Central memory CD8-positive, alpha-beta T cell (primary cell): ENCODE measurements at places on chromosomes 7 and 10.

GRCh38 chr10:80526742-80527141 is 11.0 kb upstream of the SH2D4B start:
- no peak overlapping the region for H3K27ac ChIP-seq
- H3K36me3 ChIP-seq: peaks cover 9% of the 10 kb centered on the region
- peaks cover 61% of the 10 kb centered on the region for H3K4me1 ChIP-seq
- no peak for DNase-seq
- H3K4me3 ChIP-seq: no peak overlapping the region

DNA sequence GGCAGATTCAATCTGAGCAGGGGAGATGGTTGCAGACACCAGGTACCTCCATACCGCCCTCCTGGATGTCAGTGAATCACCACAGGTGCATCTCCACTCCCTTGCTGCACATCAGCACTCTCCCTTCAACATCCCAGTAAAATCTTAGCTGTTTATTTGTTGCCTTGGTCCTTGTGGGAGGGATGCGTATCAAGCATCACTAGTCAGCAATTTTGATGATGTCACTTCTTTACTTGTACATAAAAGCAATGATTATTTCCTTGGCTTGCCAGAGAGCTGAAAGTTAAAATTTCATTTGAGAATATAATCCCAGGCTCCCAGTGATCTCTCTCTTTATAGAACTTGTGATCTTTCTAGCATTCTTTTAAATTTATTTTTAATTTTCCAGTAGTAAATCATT is 49.5 kb downstream of the TMEM168 start:
- no peak overlapping the region for H3K4me3 ChIP-seq
- no peak overlapping the region for H3K27ac ChIP-seq
- no peaks in the 10 kb centered on the region for H3K36me3 ChIP-seq
- H3K4me1 ChIP-seq: no peaks in the 10 kb centered on the region
- DNase-seq: no peak

- no peak overlapping the region for H3K27ac ChIP-seq
- no peak for DNase-seq
- H3K36me3 ChIP-seq: peaks cover 2% of the 10 kb centered on the region
- H3K4me3 ChIP-seq: no peak overlapping the region
- H3K27me3 ChIP-seq: no peaks in the 10 kb centered on the region
These were observed 154.4 kb downstream of the JAZF1 start for GRCh38 chr7:28026237-28026636.

- no peak for DNase-seq
- H3K27ac ChIP-seq: no peak overlapping the region
- H3K4me3 ChIP-seq: no peak overlapping the region
- no peaks in the 10 kb centered on the region for H3K27me3 ChIP-seq
- H3K4me1 ChIP-seq: peaks cover 87% of the 10 kb centered on the region
These were observed 218.8 kb upstream of the FRMD4A start for GRCh38 chr10:14549496-14549895.

DNA sequence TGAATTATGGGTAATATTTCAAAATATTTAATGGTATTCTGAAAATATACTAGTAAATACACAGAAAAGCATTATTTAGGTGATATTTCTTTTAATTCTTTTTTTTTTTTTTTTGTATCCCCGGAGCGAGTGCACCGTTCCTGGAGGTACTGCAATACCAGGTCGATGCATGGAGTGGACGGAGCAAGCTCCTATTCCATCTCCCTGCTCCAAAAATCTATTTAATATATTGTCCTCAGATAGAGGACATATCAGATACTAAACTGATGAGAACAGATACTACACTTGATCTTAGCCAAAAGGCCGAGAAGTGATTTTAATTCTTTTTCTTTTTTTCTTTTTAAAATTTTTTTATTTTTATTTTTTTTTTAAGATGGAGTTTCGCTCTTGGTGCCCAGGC is 10.8 kb downstream of the BTRC start:
- DNase-seq: no peak
- H3K27me3 ChIP-seq: no peaks in the 10 kb centered on the region
- H3K36me3 ChIP-seq: peaks cover 20% of the 10 kb centered on the region
- H3K4me3 ChIP-seq: no peak overlapping the region
- H3K27ac ChIP-seq: no peak overlapping the region

DNA sequence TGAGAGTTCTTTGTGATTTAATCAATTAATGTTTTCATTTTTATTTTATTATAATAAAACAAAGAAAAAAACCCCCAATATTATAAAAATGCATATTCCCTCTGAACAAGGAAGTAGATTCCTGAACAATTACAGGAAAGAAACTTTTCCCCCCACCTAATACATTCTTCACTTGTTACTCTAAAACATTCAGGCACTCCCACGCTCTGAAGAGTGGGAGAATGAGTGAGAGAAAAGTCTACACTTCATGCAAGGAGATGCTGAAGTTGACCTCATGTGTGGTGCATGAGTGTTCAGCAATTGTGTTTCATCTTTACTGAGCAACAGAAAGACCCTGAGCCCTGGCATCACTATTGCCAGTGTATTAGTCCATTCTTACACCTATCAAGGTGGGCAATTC is 244.2 kb upstream of the IGFBP3 start:
- peaks cover 2% of the 10 kb centered on the region for H3K36me3 ChIP-seq
- no peak overlapping the region for H3K27ac ChIP-seq
- H3K4me3 ChIP-seq: no peak overlapping the region
- H3K27me3 ChIP-seq: no peaks in the 10 kb centered on the region
- no peaks in the 10 kb centered on the region for H3K4me1 ChIP-seq

- H3K27ac ChIP-seq: peak overlapping the region; percentile 50
- no peak for DNase-seq
These were observed 21.5 kb upstream of the IKZF1 start for GRCh38 chr7:50282813-50283605.

- no peaks in the 10 kb centered on the region for H3K27me3 ChIP-seq
- H3K4me3 ChIP-seq: no peak overlapping the region
- DNase-seq: no peak
- peaks cover 23% of the 10 kb centered on the region for H3K4me1 ChIP-seq
These were observed 122.0 kb upstream of the ANK3 start for GRCh38 chr10:60511477-60512229.

DNA sequence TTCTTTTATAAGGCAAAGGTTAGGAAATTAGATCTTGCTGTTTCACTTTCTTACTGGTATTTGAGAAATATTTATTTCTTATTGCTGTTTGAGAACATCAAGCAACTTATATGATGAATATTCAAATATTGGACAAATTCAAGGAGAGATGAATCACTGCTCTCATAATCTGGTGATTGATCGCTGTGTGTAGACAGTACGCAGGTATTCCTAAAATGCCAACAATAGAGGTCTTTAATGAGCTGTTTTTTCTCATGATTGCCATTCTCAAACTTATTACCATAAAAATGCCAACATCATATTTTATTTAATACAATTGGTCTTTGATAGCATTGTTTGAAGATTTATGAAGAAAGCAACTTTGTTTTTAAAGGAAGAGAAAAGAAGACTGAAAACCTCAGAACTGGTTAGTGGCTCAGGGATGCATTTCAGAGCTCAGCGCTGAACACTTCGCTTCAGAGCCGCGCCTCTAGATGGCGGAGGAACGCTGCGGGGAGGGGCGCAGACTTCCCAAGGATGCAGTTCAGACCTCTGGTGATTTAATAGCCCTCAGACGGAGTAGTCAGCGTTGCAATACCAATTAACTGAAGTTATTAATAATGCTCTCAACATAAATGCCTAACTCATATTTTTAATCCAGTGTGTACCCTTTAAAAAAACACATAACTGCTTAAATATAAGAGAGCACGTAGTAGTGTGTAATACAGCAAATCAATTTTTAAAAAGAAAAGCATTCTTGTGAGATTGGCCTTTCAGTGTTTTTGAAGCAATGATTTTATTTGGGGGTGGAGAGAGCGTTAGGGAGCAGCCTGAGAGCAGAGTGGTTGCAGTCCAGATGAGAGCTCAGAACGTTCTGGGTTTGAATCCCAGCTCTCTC is 38.5 kb upstream of the STEAP4 start:
- H3K4me1 ChIP-seq: no peaks in the 10 kb centered on the region
- no peak overlapping the region for H3K4me3 ChIP-seq
- H3K27ac ChIP-seq: no peak overlapping the region

DNA sequence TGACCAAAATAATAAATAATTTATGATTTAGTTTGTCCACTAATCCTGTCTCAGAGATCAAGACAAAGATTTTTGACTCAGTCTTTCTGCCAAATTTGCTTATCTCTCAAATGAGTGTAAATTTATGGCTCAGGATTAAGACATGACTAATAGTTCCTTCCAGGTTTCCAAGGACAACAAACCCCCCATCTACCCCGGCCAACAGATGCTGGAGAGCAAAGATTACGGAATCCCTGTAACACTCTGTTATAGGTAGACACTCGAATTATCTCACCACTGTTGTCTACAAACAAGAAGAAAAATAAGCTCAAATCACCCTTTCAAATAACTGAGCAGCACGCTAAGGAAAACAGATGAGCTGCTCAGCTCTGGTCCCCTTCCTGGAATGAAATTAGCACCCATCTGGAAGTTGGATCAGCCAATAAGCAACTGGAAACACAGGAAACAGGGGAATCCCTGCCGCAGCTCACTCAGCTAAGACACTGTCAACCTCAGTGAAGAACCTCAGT is 56.8 kb upstream of the SVIL start:
- H3K4me3 ChIP-seq: no peak overlapping the region
- no peak overlapping the region for H3K27ac ChIP-seq
- peaks cover 4% of the 10 kb centered on the region for H3K36me3 ChIP-seq
- H3K27me3 ChIP-seq: no peaks in the 10 kb centered on the region
- DNase-seq: no peak
- H3K4me1 ChIP-seq: peaks cover 39% of the 10 kb centered on the region

- peaks cover 10% of the 10 kb centered on the region for H3K36me3 ChIP-seq
- DNase-seq: no peak
- H3K4me3 ChIP-seq: no peak overlapping the region
- peaks cover 23% of the 10 kb centered on the region for H3K4me1 ChIP-seq
- H3K27me3 ChIP-seq: no peaks in the 10 kb centered on the region
These were observed 37.5 kb downstream of the NT5C2 start for GRCh38 chr10:103155471-103156085.

GRCh38 chr7:90597563-90598253 is 1.6 kb downstream of the CDK14 start:
- H3K27ac ChIP-seq: no peak overlapping the region
- H3K27me3 ChIP-seq: peaks cover 55% of the 10 kb centered on the region
- no peak overlapping the region for H3K4me3 ChIP-seq
- no peak for DNase-seq
- no peaks in the 10 kb centered on the region for H3K36me3 ChIP-seq

DNA sequence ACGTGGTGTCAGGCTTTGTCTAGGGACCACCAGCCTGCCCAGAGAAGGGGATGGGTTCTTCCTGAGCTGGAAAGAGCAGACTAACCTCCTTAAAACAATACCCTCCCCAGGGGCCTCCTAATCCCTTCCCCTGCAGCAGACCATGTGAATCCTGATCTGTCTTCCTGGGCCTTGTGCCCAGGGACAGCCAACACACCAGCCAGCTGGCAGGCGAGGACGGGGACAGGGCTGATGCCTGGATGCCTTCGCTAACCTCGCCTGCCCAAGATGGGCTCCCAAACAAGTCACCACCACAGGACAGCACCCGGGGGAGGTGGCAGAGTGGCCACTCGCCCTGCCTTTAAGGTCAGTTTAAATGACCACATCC is 17.6 kb downstream of the PODXL start:
- H3K27ac ChIP-seq: no peak overlapping the region
- no peaks in the 10 kb centered on the region for H3K36me3 ChIP-seq
- H3K4me3 ChIP-seq: no peak overlapping the region
- no peaks in the 10 kb centered on the region for H3K4me1 ChIP-seq

- no peak for DNase-seq
- peak overlapping the region; percentile 90 for H3K27ac ChIP-seq
- H3K4me3 ChIP-seq: no peak overlapping the region
- peaks cover 10% of the 10 kb centered on the region for H3K36me3 ChIP-seq
- no peaks in the 10 kb centered on the region for H3K27me3 ChIP-seq
- peaks cover 52% of the 10 kb centered on the region for H3K4me1 ChIP-seq
These were observed 139.2 kb downstream of the ELMO1 start for GRCh38 chr7:37309493-37309892.

DNA sequence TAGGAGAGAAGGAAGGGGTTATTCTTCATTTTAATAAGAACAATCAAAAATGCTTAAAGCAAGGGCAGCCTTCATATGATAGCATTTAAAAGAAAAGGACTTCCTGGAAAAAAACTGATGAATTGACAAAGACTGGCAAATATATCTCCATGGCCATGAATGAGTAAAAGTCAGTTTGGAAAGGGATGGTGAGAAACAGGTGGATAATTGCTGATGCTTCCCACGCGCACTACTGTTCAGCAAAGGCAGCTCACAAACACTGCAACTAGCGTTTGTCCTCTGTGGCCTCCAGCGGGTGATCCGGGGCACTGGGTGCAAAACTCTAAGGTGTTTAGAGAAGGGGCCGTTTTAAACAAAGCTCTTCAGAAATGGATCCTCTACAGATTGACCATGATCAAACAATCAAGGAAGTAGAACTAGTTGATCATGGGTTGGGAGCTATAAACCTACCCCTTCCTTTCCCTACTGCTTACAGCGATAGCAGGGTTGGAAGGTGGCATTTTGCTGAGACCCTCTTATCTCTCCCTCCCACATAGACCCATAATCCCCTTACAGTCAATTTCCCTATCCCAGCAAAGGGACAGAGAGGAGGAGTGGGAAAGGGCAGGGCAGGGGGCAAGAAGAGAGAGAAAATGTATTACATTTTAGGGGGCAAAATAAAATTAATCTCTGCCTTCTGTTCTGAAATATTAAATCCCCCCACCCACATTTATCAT is 53.8 kb downstream of the SMURF1 start:
- no peak overlapping the region for H3K4me3 ChIP-seq
- H3K36me3 ChIP-seq: peaks cover 6% of the 10 kb centered on the region
- H3K4me1 ChIP-seq: peaks cover 36% of the 10 kb centered on the region
- DNase-seq: no peak
- no peak overlapping the region for H3K27ac ChIP-seq
